ENCODE measurements at places on chromosomes 12 and 14.

- no peak for DNase-seq
Measured at GRCh38 chr12:28575593-28576205, 385.4 kb downstream of the CCDC91 start.

DNA sequence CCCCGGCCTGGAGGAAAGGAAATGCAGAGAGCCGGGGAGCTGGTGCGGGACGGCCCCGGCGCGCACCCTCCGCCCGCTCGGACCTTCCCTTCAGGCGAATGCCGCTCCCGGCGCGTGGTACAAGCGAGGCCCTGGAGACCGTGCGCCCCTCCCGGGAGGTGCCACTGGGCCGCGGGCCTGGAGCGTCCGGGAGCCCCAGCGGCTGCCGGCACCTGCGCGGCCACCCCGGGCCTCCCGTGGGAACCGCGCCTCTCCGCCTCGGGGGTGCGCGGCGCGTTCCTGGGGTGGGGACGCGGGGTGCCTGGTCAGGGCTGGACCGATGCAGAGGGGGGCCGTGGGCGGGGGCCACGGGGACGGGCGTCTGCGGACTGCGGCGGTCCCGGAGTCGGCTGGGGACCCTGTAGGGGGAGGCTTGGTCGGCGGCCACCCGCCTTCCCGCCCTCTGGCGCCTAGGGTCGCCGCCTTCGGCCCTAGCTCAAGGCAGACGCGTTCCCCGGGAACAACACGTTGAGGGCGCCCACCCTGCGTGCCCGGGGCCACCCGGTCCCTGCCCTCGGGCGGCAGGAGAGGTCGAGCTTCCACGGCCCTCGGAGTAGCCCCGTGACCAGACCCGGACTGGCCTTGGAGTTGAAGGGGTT is 599 bp downstream of the PAPLN start:
- DNase-seq: no peak

DNA sequence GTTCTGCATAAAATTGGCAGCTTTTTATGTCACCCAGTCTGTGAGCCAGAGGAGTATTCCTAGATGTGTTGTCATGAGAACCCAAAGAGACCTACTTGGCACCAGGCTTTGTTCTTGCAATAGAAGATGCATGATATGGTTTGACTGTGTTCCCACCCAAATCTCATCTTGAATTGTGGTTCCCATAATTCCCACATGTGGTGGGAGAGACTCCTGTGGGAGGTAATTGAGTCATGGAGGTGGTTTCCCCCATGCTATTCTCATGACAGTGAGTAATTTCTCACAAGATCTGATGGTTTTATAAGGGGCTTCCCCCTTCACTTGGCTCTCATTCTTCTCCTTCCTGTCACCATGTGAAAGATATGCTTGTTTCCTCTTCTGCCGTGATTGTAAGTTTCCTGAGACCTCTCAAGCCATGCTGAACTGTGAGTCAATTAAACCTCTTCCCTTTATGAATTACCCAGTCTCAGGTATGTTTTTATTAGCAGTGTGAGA is 572.0 kb upstream of the ATP2B1 start:
- DNase-seq: no peak

DNA sequence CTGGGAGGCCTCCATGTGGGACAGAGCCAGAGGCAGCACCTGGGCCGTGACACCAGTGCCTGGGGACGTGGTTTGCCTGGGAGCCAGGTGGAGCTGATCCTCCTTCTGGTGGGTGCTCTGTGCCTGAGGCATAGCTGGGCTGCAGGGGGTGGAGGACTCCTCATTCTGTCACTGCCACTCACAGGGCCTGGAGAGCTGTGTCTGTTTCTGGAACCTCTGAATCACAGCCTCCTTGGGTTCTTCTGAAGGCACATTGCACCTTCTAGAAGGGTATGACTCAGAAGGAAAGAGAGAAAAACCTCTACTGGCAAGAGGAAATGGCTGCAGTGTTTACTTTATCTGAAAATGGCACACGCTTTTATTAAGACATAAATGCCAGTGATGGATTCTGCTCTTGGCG is 659.8 kb downstream of the VRK1 start:
- DNase-seq: no peak

All from NCI-H146 (cell line).